ENCODE measurements at places on chromosomes 7 and 10.

- DNase-seq: no peak
- no peak overlapping the region for H3K4me3 ChIP-seq
- H3K27ac ChIP-seq: no peak overlapping the region
- no peaks in the 10 kb centered on the region for H3K4me1 ChIP-seq
- no peaks in the 10 kb centered on the region for H3K27me3 ChIP-seq
Observed at GRCh38 chr7:37960483-37960882, 40.0 kb downstream of the EPDR1 start.

GRCh38 chr10:86018735-86019058 is 347.9 kb downstream of the GRID1 start:
- no peaks in the 10 kb centered on the region for H3K4me1 ChIP-seq
- no peaks in the 10 kb centered on the region for H3K36me3 ChIP-seq
- H3K27me3 ChIP-seq: no peaks in the 10 kb centered on the region
- H3K27ac ChIP-seq: no peak overlapping the region
- no peak for DNase-seq

GRCh38 chr10:100204370-100204769 is 18.5 kb upstream of the ERLIN1 start:
- no peaks in the 10 kb centered on the region for H3K27me3 ChIP-seq
- peaks cover 39% of the 10 kb centered on the region for H3K36me3 ChIP-seq
- no peak for DNase-seq
- no peak overlapping the region for H3K4me3 ChIP-seq
- H3K27ac ChIP-seq: no peak overlapping the region

- no peaks in the 10 kb centered on the region for H3K27me3 ChIP-seq
- no peaks in the 10 kb centered on the region for H3K36me3 ChIP-seq
- no peaks in the 10 kb centered on the region for H3K4me1 ChIP-seq
- no peak overlapping the region for H3K4me3 ChIP-seq
- DNase-seq: no peak
Observed at GRCh38 chr7:92691578-92691977, 101.4 kb upstream of the FAM133B start.

GRCh38 chr10:98460837-98461499 is 14.2 kb upstream of the HPS1 start:
- H3K27ac ChIP-seq: no peak overlapping the region
- no peaks in the 10 kb centered on the region for H3K4me1 ChIP-seq
- H3K4me3 ChIP-seq: no peak overlapping the region
- no peaks in the 10 kb centered on the region for H3K36me3 ChIP-seq

DNA sequence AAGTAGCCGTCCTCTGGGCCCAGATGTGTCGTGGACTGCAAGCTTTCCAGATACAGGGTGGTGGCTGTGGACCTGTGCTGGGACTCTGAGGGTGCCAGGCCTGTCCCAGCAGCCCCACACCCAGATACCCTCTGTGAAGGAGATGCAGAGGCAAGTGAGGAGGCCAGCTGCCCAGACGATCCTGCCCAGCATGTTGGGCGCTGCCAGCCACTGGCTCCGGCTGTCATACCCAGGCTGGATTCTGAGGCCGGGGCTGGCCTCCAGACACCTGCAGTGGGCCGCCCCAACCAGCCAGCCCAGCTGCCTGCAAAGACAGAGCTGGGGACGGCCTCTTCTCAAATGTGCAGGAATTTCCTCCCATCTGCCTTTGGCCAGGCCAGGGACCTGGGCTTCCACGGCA is 39.1 kb upstream of the EBF3 start:
- H3K4me3 ChIP-seq: no peak overlapping the region
- no peaks in the 10 kb centered on the region for H3K27me3 ChIP-seq
- no peak for DNase-seq
- H3K27ac ChIP-seq: no peak overlapping the region
- no peaks in the 10 kb centered on the region for H3K36me3 ChIP-seq
- H3K4me1 ChIP-seq: no peaks in the 10 kb centered on the region

DNA sequence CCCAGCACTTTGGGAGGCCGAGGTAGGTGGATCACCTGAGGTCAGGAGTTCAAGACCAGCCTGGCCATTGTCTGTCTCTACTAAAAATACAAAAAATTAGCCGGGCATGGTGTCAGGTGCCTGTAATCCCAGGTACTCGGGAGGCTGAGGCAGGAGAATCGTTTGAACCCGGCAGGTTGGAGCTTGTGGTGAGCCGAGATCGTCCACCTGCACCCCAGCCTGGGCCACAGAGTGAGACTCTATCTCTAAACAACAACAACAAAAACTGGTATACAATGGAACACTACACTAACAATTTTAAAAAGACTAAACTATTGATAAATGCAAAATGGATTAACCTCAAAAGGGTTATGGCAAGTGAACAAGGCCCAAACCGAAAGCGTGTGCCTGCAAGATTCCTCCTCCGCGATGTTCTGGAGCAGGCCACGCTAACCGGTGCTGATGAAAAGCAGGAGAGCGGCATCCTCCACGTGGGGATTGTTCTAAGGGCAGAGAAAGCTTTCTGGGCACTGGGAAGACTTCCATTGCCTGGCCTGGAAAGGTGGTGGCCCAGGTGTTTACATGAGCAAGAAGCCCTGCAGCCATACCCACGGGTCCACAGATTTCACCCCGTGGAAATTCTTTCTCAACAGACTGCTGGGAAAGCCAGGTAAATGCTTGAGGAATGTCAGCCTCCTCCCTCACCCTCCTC is 53.8 kb downstream of the PDGFA start:
- no peak overlapping the region for H3K4me3 ChIP-seq
- H3K27me3 ChIP-seq: no peaks in the 10 kb centered on the region
- H3K36me3 ChIP-seq: no peaks in the 10 kb centered on the region
- H3K4me1 ChIP-seq: no peaks in the 10 kb centered on the region

Data from liver (tissue), 10 donors.